ENCODE measurements at places on chromosomes 11 and 22.

DNA sequence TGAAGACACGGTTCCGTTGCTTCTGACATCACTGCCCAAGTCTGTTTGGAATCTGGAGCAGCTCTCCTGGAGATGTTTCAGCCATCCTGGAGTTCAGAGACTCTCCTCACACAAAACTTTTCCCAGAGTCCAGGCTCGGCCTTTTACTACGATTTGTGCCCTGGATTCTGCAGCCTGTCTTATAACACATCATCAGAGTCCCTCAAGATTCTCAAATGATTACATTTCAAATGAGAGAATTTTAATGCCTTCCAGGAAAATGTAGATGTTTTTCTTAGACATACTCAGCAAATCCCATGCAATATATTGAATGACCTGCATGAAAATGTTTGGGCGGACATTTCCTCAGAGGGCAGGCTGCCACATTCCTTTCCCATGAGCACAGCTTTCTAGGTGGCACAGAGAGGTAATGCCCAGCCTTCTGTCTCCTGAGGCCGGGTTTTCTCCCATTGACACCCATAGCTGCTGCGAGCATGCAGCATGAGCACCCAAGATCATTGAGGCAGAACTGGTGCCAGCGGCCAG is 129.1 kb downstream of the SNX19 start:
- DNase-seq, result no peak

DNA sequence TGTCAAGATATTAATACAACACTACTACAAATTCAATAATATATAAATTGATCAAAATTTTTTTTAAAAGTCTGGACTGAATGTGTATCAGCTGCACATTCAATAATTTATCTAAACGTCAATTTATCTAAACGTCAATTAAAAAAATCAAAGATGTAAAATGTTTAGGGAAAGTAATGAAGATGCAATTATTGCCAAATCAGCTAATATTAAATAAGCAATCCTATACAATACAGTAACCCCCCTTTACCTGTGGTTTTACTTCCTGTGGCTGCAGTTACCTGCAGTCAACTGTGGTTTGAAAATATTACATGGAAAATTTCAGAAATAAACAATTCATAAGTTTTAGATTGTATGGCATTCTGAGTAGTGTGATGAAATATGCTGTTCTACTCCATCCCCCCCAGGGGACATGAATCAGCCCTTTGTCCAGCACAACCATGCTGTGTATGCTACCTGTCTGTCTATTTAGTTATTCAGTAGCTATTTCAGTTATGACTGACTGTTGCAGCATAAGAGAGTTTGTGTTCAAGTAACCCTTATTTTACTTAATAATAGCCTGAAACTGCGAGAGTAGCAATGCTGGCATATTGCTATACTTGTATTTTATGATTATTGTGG is 72.2 kb downstream of the CWF19L2 start:
- DNase-seq, result no peak

DNA sequence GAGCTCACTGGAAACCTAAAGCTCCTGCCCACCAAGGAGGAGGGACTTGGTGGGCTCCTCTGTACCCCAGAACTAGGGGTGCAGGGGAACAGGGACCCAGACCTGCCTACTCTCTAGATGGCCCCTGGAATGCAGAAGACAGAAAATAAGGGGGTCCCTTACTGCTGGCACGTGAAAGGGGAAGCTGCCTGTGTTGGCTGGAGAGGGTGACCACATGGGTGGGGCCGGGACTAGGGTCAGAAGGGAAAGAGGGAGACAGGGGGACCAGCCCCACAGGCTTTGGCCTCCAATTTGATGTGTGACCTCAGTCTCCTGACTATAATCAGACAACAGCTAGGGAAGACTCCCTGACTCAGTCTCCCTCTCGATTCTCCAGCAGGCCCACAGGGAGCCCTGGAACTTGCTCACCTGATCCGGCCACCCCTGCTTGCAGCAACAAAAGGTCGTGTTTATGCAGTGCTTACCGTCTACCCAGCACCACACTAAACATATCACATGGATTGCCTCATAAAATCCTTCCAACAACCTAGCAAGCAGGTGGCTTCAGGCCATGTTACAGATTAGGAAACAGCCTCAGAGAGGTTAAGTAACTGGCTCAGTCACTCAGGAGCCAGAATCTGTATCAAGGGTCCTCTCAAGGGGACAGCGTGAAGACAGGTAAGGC is 10.2 kb downstream of the ARAP1 start:
- no peak for DNase-seq

DNA sequence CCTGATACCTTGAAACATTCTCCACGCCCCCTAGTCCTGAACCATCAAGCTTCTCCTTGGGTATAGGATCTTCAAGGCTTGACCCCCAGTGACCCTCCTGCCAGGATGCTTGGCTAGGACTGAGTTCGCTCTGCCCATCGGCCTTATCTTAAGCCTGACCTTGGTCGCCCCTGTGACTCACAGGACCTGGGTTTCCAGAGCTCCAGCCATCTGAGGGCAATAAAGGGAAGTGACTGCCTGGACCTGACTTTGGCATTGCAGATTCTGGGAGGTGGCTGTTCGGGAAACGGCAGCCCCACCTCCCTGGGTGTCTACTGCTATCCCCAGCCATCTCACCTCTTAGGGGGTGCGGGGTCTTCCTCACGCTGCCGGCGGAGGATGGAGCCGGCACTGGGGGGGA is 15.4 kb downstream of the CARD10 start:
- no peak for DNase-seq

GRCh38 chr11:19880088-19880345 is 167.4 kb downstream of the NAV2 start:
- no peak for DNase-seq

DNA sequence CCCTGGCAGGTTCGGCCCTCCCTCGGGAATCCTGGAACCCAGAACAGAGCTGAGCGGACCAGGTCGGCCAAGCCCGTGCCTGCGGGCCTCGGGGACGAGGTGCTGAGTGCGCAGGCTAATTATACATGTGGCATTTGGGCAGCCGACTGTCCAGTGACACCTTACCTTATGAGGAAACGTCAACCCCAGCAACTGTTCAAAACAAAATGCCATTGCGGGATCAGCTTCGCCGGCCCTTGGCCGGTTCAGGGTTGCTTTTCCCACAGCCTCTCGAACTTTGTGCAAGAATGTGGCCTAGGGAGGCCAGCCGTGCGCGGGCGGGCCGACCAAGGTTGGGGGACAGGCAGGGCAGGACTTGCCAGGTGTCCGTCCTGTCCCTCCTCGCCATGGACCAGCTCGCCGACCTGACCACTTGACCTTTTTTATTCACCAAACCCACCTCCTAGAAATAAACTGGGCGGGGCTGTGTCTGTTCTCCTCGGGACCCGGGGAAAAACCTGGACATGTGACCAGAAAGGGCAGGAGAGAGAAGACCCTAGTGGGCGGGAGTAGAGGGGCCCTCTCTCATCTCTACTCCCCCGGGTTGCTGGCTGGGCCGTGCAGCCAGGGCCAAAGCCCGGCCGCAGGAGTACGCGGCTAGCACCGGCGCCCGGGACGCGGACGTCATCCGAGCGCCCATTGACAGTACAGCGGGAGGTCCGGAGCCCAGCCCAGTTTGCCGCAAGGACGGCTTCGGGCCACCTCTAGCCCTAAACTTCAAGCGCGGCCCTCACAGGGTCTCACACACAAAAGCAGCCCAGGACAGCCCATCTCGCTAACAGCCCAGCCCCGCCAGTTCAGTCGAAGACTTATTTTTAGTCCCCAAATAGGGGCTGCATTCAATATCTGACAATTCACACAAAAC is 134.3 kb upstream of the C11orf58 start:
- DNase-seq, result no peak

DNA sequence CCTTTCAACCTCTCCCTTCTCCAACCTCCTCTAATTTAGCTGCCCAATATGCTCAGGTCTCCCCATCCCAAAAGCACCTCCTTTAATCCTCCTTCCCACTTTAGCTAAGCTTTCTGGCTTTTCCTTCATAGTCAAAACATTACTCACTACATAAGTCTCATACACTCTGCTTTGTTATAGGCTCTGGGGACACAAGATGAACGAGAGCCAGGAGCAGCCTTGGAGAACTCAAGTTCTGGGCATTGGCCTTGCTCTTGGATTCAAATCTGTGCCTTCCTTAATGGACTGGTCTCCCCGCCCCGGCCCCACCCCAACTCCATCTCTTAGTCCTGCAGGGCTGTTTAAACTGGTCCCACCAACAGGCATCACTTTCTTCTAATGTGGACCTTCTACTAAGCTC is 11.4 kb upstream of the HPX start:
- DNase-seq, result no peak

DNA sequence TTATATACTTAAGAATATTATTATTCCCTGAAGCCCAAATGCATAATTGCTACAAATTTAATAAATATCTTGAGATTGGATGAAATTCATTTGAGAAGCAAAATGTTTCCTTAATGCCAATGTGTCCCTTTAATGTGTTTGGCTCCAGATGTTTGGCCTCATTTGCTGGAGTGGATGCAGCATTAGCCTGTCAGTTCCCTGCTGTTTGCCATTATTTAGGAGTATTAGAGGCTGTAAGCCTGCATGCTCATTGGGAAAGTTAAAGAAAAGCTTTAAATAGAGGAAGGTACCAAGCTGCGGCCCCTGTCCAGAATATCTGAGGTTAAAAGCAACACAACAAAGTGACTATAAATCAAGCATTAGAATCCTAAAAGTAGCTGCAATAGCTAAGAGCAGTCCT is 54.8 kb upstream of the PITPNB start:
- DNase-seq, result no peak

Data from activated CD8-positive, alpha-beta memory T cell treated with anti-CD3 and anti-CD28 coated beads, Interleukin-2, amount 10 ng/mL, durations not matched to agents 7 days and 5 days (primary cell).